ENCODE measurements at places on chromosomes 6 and 20.

DNA sequence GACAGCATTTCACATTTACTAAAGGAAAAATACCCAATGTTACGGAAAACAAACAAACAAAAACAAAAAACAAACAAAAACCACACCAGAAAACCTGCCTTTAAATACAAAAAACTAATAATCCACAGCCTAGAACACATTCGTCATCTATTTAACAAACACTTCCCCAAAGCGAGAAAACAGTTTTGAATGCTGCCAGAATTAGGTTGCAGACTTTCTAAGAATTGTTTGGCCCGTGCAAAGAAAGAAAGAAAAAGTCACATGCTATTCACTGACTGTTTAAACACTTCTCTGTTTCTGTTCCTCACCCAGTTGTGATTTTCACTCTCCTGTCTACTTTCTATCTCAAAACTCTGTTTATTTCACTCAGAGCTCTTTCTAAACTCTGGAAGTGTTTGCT, 52.5 kb downstream of the BCAS1 start:
- DNase-seq, result no peak

DNA sequence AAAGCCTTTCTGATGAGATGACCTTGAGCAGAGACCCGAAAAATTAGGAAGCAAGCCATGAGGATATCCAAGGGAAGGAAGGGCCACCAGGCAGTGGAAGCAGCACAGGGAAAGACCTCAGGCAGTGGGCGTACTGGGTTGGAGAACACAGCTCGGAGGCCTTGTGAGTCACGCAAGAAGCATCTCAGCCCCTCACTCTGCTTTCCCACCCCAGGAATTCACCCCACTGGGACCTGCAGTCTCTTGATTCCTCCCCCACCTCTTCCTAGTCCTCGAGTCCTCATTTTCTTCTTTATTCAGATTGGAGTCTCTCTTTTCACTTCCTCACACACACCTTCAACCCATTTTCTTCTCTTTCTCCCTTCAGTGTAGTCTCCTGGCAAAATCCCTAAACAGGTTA, 27.0 kb downstream of the RPRD1B start:
- no peak for DNase-seq

DNA sequence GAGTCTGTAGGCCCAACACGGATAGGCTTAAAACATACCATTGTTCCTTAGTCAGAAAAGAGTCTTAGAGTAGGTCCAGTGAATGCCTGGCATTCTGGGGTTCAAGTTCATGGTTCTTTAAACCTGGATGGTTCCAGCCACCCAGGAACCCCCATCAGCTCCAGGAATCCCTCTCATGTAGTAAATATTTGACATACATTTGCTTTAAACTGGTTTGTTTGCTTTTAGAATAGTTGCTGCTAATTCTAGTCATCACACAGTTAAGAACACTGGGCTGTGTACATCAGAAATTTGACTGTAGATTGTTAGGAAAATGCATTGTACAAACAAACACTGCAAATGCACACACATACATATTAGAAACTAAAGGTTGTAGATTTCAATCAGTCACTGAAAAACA, 30.6 kb upstream of the PBOV1 start:
- DNase-seq, result no peak

DNA sequence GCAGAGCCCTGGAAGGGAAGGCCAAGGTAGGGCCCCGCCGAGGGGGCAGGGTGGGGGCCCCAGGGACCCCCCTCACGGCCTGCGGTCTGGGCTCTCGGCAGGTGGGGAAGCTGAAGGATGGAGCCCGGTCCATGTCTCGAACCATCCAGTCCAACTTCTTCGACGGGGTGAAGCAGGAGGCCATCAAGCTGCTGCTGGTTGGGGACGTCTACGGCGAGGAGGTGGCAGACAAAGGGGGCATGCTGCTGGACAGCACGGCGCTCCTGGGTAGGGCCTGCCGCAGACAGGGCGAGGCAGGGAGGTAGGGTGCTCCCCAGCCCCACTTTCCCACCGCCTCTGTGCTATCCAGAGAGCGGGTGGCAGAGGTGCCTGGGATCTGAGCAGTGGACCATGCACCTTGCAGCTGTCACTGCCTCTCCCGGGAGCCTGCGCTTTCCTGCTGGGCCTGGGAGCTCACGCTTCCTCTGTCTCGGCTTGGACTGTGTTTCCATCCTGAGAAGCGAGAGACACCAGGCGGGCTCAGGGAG, 83.1 kb downstream of the SYNJ2 start:
- DNase-seq, result no peak

DNA sequence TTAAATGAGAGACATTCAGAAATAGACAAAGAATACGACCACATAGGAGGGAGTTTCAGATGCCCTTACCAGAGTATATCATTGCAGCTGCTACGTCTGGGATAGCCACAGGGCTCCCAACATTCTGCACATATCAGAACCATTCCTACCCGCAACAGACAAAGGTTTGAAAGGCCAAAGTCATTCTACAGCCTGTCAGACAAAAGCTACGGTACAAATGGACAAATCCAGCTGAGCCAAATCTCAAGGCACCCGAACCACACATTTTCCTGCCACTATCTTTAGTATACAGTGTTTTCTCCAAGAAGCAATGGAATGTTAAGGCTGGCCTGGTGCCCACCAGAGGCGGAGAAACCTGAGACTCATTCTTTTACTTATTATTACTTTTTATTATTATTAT, 30.5 kb upstream of the LYRM2 start:
- no peak for DNase-seq

DNA sequence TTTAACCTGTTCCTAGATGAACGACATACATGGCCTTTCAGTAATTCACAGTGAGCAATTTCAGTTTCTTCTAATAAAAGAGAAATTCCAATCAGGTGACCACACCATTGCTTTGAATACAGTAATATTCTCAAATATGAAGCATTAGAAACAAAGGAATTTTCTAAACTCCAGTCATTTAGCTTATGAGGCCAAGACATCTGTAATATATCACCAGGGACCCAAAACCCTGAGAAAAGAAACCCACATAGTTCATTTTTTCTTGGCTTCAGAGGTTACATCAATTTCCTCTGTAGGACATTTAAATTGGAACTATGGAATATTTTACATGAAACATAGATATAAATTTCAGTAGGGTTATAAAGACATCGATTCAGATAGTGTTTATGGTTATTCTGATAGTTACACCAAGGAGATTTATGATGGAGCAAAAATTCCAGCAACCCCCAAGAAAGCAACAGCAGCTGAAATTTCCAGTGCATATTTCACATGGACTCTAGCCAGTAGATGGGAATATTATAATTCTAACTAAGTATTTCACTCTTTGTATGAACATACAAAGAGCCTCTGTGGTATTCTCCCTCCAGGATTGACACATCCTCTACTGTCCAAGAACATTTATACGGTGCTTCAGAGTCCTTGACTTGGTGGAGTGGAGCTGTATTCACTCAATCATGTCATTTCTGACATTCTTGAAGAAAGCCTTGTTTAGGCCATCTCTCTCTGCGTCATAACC, 82.9 kb downstream of the ADGRG6 start:
- no peak for DNase-seq

DNA sequence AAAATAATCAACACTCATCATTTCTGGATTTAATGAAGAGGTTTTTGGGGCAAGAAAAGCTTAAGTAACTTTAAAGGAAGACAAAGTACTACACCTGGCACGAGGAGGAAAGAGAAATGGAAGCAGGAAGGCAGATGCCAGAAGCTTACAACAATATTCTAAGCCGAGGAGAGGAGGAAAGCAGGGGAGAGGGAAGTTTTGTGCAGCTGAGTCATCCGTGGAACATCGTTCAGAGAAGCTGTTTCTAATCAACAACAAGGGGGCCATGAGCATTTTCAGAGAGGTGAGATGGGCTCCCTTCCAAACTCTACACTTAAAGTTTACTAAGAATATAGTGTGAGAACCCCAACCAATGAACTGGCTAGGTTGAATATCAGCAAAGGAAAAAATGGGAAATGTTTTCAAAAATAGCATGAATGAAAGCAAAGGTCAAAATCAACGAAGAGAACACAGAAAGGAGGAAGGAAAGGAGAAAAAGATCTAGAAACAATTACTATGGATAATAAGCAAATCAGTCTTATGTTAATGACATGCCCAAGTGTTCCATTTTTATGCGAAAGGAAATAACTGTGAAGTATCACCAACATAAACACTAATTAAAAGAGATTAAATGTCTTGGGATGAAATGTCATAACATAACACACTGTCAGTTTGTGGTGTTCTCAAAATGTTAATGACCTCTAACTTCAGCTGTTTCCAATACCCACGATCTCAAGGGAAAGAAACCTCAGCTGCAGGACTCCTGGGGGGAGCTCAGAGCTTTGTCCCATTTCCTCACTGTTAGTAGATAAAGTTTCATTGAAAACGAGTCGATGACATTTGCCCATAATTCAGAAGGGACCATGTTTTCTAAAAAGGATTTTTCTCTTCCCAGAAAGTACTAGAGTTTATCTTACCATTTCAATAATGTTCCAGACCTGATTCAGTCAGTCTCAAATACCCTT, 203.4 kb upstream of the STXBP5 start:
- DNase-seq, result no peak

- DNase-seq, result no peak
These were observed 632.7 kb upstream of the PTCHD4 start for GRCh38 chr6:48743738-48744137.

GRCh38 chr6:154057098-154057497, 18.1 kb downstream of the OPRM1 start:
- no peak for DNase-seq

DNA sequence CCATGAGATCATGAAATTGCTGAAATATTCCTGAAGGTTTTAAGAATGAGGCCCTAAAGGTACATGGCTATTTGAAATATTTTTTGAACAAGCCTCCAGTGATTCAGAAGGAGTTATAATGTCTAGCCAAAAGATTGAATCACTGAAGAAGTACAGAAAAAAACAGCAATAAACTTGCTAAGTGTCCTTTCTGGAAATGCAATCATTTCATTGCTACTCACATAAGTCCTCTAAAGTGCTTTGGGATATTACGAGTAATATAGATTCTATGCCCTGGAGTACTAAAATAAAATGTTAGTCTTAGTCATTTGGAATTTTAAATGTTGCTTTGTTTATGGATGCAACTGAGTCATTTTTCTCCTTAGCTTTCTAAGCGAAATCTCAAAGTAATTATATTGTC, 32.7 kb downstream of the CENPW start:
- DNase-seq, result no peak

- no peak for DNase-seq
These were observed 172.0 kb downstream of the TBC1D7 start for GRCh38 chr6:13156381-13156780.

All from glomerular endothelial cell (primary cell).